Suppressor macrophage (primary cell): ENCODE measurements at places on chromosomes 11 and 22.

GRCh38 chr11:132409573-132410355 lies 1039.3 kb downstream of the NTM start:
- no peak for DNase-seq

DNA sequence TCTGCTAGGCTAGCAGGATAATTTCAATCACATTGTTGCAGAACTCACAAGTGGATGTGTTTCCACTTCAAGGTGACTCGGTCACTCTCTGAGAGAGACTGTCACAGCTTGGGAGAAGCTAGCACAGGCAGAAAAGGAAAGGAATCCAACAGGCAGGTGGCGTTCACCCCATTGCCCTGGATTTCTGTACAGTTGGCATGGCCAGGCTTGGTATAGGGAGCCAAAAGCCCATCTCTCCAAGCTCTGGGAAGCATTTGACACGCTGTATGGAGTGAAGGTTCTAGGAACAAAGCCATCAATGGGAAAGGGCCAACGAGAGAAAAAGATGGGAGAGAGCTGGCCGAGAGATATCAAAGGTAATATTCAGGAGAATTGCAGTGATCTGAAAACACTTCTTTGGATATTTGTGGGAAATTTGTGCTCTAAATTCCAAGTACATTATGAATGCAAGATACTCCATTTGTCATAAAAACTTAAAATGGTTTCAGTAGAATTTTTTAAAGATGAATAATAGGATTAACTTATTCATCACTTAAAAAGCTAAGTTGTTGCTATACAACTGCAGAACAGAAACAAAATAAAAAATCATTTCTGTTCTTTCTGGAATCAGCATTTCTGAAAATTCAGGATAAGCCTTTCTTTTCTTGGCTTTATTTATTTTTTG lies 223.5 kb upstream of the NTM start:
- DNase-seq = no peak

DNA sequence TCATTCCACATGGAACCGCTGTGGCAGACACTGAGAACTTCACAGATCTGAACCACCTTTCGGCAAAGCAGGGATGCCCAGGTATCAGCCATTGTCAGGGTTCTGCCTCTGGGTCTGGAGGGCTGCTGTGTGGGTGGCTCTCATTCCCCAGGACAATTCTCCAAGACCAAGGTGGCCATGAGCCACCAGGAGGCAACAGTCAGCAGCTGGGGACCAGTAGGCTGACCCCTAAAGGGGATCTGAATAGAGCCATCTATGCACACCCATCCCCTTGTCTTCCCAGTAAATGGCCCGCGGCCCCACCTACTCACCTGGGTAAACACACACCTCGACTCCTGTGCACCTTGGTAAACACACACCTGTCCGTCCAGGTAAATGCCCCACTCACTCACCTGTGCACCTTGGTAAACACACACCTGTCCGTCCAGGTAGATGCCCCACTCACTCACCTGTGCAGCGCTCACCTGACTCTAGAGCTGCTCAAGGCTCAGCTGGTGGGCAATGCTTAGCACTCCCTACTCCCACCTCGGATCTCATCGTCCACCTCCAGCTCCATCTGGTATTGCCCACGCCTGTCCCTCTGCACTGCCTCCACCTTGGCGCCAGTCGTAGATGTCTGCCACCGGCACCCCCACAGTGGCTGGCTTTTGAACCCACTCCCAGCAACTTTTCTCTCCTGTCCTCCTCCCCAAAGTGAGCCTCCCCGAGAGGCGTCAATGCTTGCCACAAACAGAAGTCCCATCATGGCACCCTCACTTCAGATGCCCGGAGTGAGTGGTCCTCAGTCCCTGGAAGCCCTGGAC lies 10.2 kb downstream of the SLC25A1 start:
- DNase-seq = no peak

- DNase-seq = peak; percentile 95
Measured at GRCh38 chr22:31676700-31677099, 14.7 kb upstream of the PISD start.
